ENCODE measurements at places on chromosomes 6 and 20.

GRCh38 chr6:169784821-169785340 lies 33.5 kb downstream of the ERMARD start:
- DNase-seq: no peak

GRCh38 chr20:34045930-34046725 lies 52.4 kb downstream of the RALY start:
- DNase-seq: no peak

GRCh38 chr6:4253604-4254231 lies 118.3 kb upstream of the ECI2 start:
- peak; percentile 21 for DNase-seq

DNA sequence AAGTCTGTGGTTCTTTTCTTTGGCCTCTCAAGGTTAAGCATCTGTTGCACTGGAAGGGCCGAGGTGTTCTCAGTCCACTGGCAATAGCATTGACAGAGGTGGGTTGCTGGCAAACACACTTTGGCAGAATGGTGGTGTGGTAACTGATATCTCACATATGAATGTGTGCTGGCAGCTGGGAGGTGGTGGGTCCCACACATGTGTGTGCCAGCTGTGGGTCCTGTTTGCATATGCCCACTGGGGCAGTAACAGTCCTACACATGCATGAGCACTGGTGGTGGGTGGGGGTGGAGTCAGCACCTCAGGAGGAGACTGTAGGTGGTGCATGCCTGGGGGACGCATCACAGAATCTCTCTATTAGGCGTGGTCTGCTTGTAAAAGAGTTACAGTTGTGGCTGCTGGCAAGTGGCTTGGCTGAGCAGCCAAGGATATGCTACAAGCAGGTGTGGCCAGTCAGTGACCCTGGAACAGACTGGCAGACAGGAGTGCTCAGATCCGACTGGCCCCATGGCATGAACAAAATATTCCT lies 934.3 kb downstream of the GRIK2 start:
- no peak for DNase-seq

- DNase-seq: no peak
Measured at GRCh38 chr6:134787261-134787877, 162.5 kb downstream of the ALDH8A1 start.

DNA sequence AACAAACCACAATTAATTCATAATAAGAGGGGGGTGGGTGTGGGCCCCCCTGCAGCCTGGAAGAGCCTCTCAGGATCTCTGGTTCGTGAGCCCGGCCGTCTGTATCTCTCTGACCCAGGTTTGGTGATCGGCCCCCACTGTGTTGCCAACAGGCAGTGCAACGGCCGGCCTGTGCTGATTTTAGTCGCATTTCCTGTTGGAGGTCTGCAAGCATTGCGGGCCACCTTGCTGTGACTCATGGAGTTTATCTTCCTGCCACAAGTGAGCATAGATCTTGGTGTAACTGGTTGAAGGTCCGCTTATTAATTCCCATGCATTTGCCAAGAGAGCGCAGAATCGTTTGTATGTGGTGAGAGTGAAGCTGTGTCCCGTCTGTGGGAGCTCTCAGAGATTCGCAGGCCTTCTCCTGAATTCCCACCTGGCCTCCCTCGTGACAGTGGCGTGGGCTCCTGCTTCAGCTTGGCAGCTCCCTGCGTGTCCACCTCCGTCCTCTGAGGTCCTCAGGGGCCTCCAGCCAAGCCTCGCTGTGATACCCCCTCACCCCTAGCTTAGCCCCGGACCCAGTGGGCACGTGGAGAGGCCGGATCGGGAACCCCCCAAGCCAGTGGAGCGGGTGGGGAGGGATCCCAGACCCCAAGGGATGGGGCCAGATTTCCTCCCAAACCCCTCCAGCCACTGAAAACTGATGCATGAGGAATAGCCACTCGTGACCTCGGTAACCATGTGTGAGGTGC lies 269.8 kb downstream of the CDH4 start:
- no peak for DNase-seq

DNA sequence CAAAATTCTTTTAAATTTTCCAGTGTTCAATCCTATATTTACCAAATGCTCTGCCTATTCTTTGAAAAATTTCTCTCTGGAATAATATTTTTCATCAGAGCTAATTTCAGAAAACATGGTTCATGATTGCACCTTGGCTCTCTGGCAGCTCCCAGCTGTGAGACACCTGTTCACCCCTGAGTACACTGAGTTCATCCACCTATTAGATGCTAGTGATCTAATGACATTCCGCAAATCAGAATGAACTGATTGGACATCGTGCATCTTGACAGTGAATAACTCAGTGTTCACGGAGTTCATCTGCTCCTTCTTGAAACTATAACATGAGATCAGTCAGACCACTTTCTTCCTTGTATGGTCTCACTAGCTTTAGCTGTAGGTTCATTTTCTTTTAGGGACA lies 3.9 kb upstream of the SHPRH start:
- no peak for DNase-seq

GRCh38 chr6:151536188-151536479 lies 42.3 kb downstream of the CCDC170 start:
- DNase-seq: no peak

- DNase-seq: no peak
Measured at GRCh38 chr6:99132026-99132635, 184.4 kb upstream of the FBXL4 start.

DNA sequence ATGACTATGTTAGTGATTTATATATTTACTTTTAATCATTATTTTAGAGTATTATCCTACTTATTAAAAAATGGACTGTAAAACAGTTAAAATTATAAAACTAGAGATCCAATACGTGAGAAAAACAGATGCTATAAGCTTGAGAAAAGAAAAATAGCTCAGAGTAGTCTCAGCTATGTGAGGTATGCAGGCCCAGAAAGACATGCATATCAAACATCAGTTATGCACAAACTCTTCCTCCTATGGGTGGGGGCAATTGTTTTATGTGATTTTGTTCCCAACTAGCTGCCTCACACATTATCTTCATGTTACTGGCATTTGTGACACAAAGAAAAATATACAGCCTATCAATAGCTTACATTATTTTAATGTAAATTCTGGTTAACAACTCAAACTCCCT lies 28.8 kb downstream of the RARS2 start:
- no peak for DNase-seq

GRCh38 chr6:163128324-163128723 lies 286.2 kb upstream of the QKI start:
- DNase-seq: no peak

DNA sequence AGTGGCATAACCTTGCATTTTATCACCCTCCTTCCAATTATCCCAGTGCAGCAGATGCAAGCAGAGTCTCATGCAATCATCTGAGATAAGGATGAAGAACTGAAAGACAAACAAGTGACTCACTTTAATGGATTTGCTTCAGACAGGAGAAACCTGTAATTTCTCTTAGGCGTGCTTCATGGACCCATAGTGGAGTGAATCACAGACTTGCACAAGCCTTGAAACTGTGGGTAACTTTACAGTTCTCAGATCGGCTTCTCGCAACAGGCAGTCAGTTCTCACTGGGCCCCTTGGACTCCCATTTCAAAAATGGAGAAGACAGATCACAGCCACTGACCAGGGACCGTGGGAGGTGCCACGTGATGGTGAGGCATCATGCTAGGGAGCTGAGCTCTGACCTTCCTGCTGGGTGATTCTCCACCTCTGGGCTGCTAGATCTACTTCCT lies at the start of gene ADGRF4:
ADGRF4 (plus strand) TSS at position 239 of the 446 bp plus-strand sequence. CDS start 8,666 bp downstream, outside the sequence.
- no peak for DNase-seq

All from NCI-H1105 (cell line).